ENCODE measurements at places on chromosomes 4 and X. TPM values are rescaled to one million over a fixed set of nuclear protein-coding genes. Genes with fewer than 3 reads are reported as not detected.

DNA sequence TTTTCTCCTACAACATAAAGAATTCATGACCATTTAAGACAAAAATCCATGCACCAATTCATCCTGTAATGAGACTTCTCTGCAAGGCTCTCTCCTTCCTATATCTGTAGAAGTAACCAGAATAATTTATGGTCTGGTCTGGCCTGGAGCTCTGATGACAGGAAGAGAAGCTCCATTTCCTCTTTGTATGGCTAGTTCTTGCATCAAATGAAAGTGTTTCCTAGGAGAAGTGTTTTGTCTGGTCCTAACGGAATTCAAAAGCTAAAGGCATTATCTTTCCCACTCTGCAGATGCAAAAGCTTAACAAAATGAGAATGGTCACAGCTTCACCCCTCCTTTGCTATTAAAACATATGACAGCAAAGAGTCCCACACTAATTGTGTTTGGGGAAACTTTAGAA, 55.1 kb downstream of the SPATA18 start:
- DNase-seq = no peak

DNA sequence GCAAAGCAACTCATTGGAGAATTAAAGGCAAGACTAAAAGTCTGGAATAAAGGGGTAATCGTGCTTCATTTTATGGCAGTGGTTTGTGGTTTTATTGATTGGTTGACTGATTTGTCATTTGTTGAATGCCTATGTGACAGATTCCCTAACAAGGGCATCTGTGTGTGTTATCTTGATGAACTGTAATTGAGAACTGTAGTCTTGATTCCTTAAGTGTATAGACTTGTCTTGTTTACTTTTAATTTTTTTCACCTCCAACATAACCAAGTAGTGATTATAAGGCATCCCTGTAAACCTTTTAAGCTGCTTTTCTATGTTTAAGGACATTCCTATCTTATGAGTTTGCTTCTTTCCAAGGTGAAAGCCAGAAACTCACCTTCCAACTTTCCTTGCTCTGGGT, 216.0 kb upstream of the TAPT1 start:
- no peak for DNase-seq

DNA sequence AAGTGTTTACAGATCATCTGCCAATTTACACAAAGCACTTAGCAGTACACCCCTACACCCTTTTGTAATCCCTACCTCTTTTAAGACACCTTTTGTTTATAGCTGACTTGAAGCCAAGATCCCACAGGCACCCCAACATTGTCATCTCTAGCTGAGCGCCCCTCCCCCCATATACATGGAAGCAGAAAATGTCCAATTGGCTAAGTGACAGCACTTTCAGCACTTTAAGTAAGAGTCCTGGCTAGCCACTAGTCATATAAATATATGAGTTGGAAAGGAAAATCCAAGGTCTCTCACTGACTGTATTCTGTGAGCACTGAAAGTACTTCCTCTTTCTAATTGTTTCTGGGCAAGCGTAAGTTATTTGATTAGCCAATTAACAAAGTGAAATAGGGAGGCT, 108.2 kb downstream of the NSUN7 start:
- DNase-seq = no peak

- DNase-seq = peak; percentile 59
Observed at GRCh38 chrX:9935436-9935835, 31.7 kb upstream of the CLDN34 start.

Gene SYN1
- 2.1 TPM for total RNA-seq

GRCh38 chr4:1629699-1630083, 54.4 kb downstream of the FAM53A start:
- DNase-seq = no peak

DNA sequence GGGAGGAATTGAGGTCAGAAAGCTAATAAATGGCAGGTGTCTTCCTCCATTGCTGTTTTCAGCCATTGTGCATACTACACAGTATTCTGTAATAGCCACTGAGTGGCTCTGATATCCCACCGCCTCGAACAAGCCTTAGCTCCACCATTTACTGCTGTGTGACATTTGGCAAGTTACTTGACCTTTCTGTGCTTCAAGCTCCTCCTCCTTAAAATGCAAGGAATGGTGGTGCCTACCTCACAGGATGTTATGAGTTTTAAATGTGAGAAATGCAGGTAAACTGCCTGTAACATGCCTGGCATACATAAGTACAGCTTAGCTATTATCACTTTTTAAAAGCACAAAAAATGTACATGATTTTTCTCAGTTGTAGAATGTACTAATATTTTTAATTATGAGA, 421.0 kb downstream of the MAPK10 start:
- DNase-seq = no peak
